AG10803 (cell line): ENCODE measurements at places on chromosomes 6 and 20.

GRCh38 chr6:165568326-165568725 is 94.7 kb downstream of the PDE10A start:
- no peak for DNase-seq

DNA sequence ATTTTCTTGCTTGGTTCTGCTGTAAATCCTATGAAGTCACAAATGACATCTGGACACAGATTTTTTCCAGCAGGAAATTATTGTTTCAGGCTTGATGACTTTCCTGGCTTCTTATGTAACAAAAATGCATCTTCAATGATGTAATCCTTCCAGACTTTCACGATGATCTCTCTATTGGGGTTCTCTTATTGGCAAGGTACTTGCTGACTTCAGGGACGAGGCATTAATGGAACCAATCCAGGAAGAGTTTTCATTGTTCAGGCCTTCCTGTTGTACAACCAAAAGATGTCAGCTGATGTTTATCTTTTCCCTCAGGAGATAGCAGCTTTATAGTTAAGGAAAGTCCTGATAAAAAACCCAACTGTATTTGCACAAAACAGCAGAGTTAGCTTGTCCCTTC is 118.5 kb upstream of the MMS22L start:
- DNase-seq = peak; percentile 54

DNA sequence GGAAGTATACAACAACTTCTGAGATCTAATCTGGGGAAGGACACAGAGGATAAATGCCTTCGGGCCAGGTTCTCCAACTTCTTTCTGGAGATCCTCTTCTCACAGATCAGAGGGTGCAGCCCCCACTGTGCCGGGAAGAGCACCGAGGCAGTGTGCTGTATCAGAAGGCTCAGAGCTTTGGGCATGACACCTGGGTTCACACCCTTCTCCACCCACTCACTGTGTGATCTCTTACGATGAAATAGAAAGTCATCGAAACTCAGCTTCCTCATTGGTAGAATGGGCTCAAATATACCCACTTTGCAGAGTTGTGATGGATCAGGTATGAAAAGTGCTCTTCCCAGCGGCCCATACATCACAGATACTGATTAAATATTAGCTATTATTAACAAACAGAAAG is 347.5 kb upstream of the SOX4 start:
- DNase-seq = no peak

DNA sequence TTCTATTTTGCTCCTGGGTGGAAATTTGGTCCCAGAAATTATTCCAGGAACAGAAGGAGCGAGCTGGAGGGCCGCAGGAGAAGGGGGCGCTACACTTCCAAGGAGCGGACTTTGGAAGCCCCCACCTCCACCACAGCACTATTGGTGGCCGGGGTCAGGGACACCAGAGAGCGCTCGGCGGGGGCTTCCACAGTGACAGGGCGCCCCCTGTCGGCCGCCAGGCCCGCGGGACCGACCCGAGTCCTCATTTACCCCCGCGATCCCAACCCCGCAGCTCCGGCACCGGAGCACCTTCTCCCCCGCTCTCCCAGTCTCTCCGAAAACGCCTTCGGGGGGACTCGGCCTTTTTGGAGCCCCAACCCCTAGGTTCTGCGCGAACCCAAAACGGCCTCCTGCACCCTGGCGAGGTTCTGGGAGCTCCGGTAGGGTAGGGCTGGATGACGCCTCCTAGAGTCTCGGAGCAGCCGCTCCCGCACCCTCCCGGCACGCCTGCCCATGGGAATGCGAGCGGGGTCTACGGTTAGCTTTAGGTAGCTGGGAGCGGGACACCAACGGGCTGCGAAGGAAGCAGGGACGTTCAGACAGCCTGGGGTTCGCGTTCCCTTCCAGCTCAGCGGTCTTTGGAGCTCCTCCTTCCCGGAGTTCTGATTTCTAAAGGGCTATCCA is 2.4 kb upstream of the FOXA2 start:
- DNase-seq = no peak

- DNase-seq = no peak
Measured at GRCh38 chr6:6942091-6942490, 165.7 kb upstream of the RREB1 start.
